GM20000 (cell line): ENCODE measurements at places on chromosomes 13 and 19.
A peak's percentile ranks its signal among the peaks of the same experiment; 100 is the strongest.

- DNase-seq: no peak
Observed at GRCh38 chr13:73220966-73221720, 162.3 kb downstream of the KLF5 start.

- DNase-seq: no peak
Observed at GRCh38 chr19:3873151-3873550, 4.3 kb upstream of the ZFR2 start.

- no peak for DNase-seq
Observed at GRCh38 chr19:12453495-12453894, 12.7 kb upstream of the ZNF443 start.

DNA sequence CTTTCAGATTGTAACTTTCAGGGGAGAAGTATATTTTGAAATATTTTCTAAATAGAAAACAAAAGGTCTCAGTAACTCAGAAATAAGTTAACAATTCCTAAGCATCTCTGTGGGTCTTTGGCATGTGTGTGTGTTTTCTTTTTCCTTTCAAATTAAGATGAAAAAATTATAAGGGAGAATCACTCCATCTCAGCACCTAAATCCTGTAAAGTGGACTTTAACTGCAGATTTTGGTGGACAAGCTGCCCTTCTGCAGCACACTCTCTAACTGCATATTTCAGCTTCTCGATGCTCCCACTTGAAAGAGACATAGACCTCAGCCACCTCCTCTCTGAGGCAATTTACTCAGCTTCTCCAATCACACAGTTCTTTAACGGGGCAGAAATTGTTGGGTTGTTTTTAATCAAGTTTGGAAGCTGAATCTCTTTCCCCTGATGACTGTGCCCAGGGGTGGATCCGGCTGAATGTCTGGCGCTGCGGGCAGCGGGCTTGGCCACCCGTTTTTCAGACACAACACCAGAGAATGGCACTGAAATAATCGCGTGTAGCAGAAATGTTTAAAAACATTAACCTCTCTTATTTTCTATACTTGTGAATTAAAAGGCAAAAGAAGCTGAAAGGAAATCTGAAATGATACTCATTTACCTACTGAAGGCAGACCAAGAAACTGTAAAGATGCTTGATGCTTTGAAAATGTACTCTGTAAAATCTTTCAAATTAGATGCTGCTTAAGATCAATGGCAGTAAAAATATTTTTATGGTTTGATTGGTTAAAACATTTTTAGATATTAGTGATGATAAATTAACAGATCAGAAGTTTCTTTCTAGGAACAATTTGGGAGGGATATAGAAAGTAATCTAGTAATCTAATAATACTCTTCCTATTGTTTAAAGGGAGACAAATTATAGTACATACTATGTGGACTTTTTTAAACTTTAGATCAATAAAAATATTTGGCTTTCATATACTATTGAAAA lies 12.4 kb downstream of the ZIC2 start:
- no peak for DNase-seq

- peak; percentile 29 for DNase-seq
Observed at GRCh38 chr13:26867451-26868091, 107.0 kb upstream of the GPR12 start.

GRCh38 chr19:33039108-33039599 lies 25.5 kb downstream of the RHPN2 start:
- DNase-seq: no peak

DNA sequence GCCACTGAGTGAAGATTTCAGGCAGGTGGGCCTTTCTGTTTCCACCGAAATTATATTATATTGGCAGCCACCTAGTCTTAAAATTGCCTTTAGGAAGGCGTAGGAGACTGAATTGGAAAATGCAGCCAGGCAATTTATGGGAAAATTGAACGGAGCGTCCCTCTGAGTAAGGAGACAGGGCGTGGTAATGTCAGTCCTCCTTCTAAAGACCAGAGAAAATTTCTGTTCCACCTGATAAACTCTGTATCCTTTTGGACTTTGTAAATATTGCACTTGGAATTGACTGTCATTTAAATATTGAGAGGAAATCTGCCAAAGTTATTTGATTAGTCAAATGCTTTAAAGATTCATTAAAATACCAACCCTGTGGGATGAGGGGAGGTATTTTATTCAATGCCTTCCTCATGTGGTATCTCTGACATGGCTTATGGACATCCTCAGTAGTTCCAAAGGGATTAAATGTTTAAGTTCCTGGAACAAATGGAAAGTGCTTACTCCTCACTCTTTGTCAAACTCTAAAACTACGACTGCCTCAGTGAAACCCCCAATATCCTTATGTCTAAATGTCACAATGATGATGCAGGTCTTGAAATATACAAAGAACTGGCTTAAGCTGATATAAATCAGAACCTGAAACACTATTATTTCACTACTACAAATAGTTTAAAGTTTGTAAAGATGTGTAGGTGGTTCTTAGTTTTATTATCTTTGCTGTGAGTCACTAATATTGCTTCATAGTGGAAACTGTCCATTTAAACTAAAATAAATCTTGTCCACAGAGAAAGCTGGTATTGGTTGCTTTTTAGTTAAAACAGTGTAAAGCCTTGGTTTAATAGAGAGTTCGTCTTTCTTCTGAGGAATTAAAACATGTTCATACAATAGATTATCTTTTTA lies 203.2 kb downstream of the FGF14 start:
- no peak for DNase-seq

DNA sequence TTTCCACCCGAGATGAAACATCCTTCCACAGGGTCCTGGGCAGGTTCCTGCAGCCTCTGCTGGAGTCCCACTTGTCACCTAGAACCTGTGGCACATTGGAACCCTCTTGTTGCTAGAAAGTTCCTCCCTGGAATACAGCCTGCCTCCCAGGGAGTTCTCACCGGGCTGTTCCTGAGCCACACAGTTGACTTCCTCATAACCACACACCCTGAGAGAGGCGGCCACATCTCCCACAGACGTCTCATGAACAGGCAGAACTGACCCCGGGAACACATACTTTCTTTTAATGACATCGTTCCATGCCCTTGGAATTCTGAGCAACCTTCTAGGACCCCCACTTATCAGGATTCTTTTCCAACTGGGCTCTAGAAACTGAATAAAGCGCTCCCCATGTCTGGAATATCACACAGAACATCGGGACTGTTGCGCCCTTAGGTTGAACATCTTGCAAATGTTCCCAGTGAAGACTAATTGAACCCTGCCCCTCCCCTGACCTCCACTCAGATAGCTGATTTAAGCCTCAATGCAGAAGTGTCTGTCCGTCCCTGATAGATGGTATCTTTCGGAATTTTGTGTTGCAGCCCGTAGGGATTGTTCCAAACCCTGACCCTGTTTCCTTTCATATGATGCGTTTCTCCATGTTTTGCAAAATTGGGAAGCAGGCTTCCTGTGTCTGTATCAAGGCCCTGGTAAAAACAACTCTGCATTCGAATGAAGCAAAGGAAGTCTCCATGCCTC lies 91.1 kb downstream of the RAB20 start:
- DNase-seq: no peak

GRCh38 chr19:5192568-5192967 lies 148.0 kb downstream of the PTPRS start:
- no peak for DNase-seq
